T-cell (primary cell): ENCODE measurements at places on chromosomes 7 and 10. TPM values are rescaled to one million over a fixed set of nuclear protein-coding genes. Genes with fewer than 3 reads are reported as not detected.

The NPC1L1 gene
- 0.10 TPM for total RNA-seq

The PRSS37 gene
- total RNA-seq, result not detected

The LANCL2 gene
- 6.1 TPM for total RNA-seq

The AGBL3 gene
- 3.1 TPM for total RNA-seq

The GALNT17 gene
- not detected for total RNA-seq

The CBLL1 gene
- total RNA-seq, result 50.5 TPM

The AKR1C8 gene
- 1.7 TPM for total RNA-seq

The SORCS1 gene
- total RNA-seq, result not detected

The ASAH2 gene
- 3.0 TPM for total RNA-seq

The ATOH7 gene
- total RNA-seq, result not detected

The FAM185A gene
- 8.7 TPM for total RNA-seq

The LEP gene
- total RNA-seq, result not detected

The NPTX2 gene
- 0.09 TPM for total RNA-seq

The GBX1 gene
- not detected for total RNA-seq

The ADAM22 gene
- 2.9 TPM for total RNA-seq

The ECD gene
- total RNA-seq, result 29.4 TPM

The SPAM1 gene
- not detected for total RNA-seq

The CCDC146 gene
- total RNA-seq, result 14.1 TPM

The WIPF3 gene
- total RNA-seq, result 0.06 TPM
